CD8-positive, alpha-beta memory T cell (primary cell): ENCODE measurements at places on chromosomes 4 and X. TPM values are rescaled to one million over a fixed set of nuclear protein-coding genes. Genes with fewer than 3 reads are reported as not detected.
A peak's percentile ranks its signal among the peaks of the same experiment; 100 is the strongest.

GRCh38 chr4:102439236-102439614 is 61.9 kb upstream of the NFKB1 start:
- H3K4me1 ChIP-seq = no peaks in the 10 kb centered on the region
- DNase-seq = no peak
- H3K27ac ChIP-seq = no peak overlapping the region
- H3K27me3 ChIP-seq = no peaks in the 10 kb centered on the region
- no peak overlapping the region for H3K4me3 ChIP-seq

- DNase-seq = no peak
- H3K4me3 ChIP-seq = no peak overlapping the region
- H3K27ac ChIP-seq = no peak overlapping the region
- no peaks in the 10 kb centered on the region for H3K36me3 ChIP-seq
- H3K27me3 ChIP-seq = no peaks in the 10 kb centered on the region
- no peaks in the 10 kb centered on the region for H3K4me1 ChIP-seq
Measured at GRCh38 chr4:137267024-137267423, 265.3 kb downstream of the PCDH18 start.

DNA sequence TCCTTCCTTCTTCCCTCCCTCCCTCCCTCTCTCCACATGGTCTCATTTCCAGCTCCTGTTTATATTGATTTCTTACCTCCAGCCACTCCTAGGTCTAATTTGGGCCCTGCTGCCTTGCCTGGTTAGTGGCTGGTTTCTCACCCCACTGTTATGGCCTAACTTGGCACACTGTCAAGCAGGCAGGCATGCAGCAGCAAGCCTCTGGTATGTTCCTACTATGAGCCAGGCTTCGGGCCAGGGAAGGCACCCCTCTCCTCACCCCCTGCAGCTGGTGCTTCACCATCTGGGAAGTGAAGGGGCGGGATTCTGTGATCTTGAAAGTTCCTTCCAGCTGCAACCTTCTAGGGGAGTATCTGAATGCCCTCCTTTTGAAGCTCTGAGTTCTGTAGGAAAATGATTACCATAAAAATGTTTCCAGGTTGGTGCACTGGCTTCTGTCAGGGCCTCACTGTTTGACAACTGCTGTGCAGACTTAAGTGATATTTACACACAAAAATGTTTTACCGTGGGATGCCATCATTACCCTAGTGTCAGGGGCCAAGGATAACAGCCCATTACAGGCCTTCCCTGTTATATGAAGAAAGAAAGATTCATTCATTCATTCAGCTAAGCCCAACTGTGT is 10.1 kb upstream of the VMA21 start:
- no peak overlapping the region for H3K27ac ChIP-seq
- H3K4me1 ChIP-seq = no peaks in the 10 kb centered on the region
- H3K36me3 ChIP-seq = no peaks in the 10 kb centered on the region

The MAGEB10 gene
- total RNA-seq = not detected

DNA sequence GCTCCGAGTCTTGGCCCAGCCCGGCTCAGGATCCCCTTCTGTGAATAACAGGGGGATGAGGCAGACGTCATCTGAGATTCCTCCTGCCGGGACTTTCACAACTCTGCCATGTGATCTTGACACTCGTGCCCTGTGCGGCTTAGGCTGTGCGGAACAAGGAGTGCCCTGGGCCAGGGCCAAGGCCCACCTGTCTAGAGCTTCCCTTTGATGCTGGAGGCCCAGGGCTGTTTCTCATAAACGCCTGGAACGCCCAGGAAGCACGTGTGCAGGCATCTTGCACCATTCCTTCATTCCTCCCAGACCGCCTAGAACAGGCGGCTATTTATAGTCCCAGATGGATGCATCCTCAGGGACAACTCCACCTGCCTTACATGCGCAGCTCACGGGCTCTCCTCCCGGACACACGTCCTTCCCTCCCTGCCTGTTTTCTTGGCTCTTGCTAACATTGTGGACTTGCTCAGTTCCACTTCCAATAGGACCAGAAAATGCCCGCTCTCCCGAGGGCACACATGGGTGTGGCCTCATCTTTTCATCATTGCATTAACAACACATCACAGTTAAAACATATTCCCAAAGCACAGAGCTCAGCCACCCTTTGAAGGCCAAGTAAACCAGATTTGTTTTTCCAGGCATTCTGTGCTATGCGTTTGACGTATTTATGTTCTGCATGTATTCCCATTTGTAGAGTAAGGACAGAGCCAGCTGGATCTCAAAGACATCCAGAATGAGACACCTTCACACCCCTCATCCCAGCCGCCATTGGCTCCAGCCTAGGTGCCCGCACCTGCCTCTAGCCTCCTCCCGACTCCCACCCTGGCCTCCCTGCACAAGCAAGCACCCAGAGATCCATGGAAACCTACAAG is 57.2 kb downstream of the ABLIM2 start:
- no peaks in the 10 kb centered on the region for H3K36me3 ChIP-seq
- no peak overlapping the region for H3K4me3 ChIP-seq
- H3K4me1 ChIP-seq = no peaks in the 10 kb centered on the region
- H3K27ac ChIP-seq = no peak overlapping the region
- no peaks in the 10 kb centered on the region for H3K27me3 ChIP-seq

The GASK1B gene
- total RNA-seq = 0.48 TPM

DNA sequence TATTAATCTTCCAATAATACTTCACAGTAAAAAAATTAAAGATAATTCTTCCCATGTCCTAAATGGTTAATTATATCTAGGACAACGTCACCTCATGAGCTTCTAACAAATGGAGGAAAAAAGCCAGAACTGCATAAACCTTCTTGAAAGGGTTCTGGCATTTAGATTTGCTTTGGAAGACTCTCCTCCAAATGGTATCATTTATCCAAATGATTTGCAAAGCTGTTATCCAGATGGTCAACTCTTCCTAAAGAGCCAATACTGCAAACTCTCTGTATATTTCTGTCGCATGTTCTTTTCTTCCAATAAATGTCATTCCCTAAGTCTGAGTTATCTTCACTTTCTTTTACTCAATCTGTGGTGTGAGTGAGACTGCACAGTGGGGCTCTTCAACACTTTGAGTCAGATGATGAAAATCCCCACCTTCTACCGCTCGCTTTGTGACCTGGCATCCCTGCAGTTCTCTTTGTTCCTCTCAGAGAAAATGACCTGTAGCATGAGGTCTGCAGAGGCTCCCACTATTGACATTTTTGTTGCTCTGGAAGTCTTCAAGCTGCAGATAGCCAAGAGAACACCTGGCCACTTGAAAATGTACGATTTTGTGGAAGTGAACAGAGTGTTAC is 52.9 kb downstream of the TMEM150C start:
- no peaks in the 10 kb centered on the region for H3K4me1 ChIP-seq
- no peaks in the 10 kb centered on the region for H3K36me3 ChIP-seq
- no peak for DNase-seq
- no peaks in the 10 kb centered on the region for H3K27me3 ChIP-seq
- H3K27ac ChIP-seq = no peak overlapping the region
- no peak overlapping the region for H3K4me3 ChIP-seq

DNA sequence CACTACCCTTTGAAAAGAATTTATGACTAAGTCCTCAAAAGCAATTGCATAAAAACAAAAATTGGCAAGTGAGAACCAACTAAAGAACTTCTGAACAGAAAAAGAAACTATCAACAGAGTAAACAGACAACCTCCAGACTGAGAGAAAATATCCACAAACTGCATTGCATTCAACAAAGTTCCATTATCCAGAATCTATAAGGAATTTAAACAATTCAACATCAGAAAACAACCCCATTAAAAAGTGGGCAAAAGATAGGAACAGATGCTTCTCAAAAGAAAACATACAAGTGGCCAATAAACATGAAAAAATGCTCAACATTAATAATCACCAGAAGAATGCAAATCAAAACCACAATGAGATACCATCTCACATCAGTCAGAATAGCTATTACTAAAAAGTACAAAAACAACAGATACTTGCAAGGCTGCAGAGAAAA is 130.2 kb downstream of the GASK1B start:
- H3K4me1 ChIP-seq = no peaks in the 10 kb centered on the region
- H3K27ac ChIP-seq = no peak overlapping the region
- no peak overlapping the region for H3K4me3 ChIP-seq
- no peak for DNase-seq

GRCh38 chr4:7266525-7267292 is 74.4 kb downstream of the SORCS2 start:
- no peak for DNase-seq
- H3K4me1 ChIP-seq = no peaks in the 10 kb centered on the region
- H3K27ac ChIP-seq = no peak overlapping the region
- no peak overlapping the region for H3K4me3 ChIP-seq
- H3K36me3 ChIP-seq = no peaks in the 10 kb centered on the region

DNA sequence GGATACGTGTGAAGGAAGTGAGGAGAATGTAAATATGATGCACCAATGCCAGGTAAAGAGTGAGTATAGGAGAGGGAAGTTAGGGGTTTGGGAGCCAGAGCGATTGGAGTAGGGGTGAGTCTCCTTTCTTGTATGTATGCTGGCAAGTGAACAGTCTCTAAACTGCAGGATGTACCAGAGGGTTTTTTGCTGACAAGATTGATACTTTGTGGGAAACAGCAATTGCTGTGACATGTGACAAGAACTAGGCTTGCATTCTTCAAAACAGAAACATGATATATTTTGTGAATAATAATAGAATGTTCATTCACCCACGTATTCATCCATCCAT is 706 bp downstream of the CHIC1 start:
- peak overlapping the region; percentile 73 for H3K27ac ChIP-seq
- no peak for DNase-seq
- peaks cover 9% of the 10 kb centered on the region for H3K4me1 ChIP-seq
- no peaks in the 10 kb centered on the region for H3K36me3 ChIP-seq

DNA sequence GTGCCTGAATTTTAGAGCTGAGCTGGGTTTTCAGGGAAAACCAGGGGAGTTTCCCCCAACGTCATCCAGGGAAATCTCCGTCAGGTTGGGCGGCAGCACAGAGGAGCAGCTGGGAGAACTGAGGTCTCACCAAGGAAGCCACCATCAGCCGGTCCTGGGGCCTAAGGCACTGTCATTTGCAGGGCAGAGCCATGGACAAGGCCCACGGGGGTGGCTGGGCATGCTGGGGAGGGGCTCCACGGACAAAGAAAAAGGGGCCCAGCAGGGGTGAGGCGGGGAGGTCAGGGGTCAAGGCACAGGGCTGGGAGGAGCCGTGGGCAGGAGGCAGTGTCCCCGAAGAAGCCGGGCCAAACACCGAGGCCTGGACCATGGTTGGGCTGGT is 109.8 kb downstream of the HMX1 start:
- no peak overlapping the region for H3K27ac ChIP-seq
- no peaks in the 10 kb centered on the region for H3K36me3 ChIP-seq
- no peak overlapping the region for H3K4me3 ChIP-seq
- no peaks in the 10 kb centered on the region for H3K27me3 ChIP-seq

GRCh38 chrX:148723551-148723950 is 223.1 kb downstream of the AFF2 start:
- no peaks in the 10 kb centered on the region for H3K4me1 ChIP-seq
- H3K36me3 ChIP-seq = no peaks in the 10 kb centered on the region
- H3K4me3 ChIP-seq = no peak overlapping the region
- no peak for DNase-seq

DNA sequence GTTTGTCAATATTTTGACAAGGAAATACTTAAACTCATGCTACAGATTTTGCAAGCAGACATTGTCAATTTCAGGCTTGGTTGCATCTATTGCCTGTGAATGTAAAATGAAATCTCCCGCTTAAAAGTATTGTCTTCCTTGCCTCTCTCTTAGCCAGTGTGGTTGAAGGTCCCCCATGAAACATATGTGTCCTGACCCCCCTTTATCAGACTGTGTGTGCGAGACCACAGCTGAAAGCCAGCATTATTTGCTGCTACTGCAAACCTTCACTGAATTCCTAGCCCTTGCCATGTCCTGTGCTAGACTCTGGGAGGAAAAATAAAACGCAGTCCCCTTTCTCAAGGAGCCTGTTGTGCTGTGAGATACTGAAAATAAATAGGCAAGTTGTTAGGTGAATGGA is 16.6 kb upstream of the CLNK start:
- H3K27ac ChIP-seq = no peak overlapping the region
- H3K4me3 ChIP-seq = no peak overlapping the region
- no peaks in the 10 kb centered on the region for H3K4me1 ChIP-seq
- H3K36me3 ChIP-seq = no peaks in the 10 kb centered on the region
- DNase-seq = no peak
- H3K27me3 ChIP-seq = no peaks in the 10 kb centered on the region

- H3K4me1 ChIP-seq = peaks cover 51% of the 10 kb centered on the region
- no peak for DNase-seq
- no peak overlapping the region for H3K4me3 ChIP-seq
- H3K27me3 ChIP-seq = no peaks in the 10 kb centered on the region
- no peak overlapping the region for H3K27ac ChIP-seq
- H3K36me3 ChIP-seq = no peaks in the 10 kb centered on the region
Measured at GRCh38 chr4:3043282-3044020, 30.9 kb downstream of the HTT-AS start.
